A549 treated with dexamethasone at 1 μM for 4 hours (cell line): ENCODE measurements at places on chromosomes 3 and 15. TPM values are rescaled to one million over a fixed set of nuclear protein-coding genes. Genes with fewer than 3 reads are reported as not detected.

MCTP2 gene
- not detected in 5 replicates for total RNA-seq

SH2D7 gene
- total RNA-seq, result not detected in 5 replicates

DAZL gene
- total RNA-seq, result not detected in 5 replicates

PFKFB4 gene
- total RNA-seq, result 7.4 to 13.5 TPM (median 10.4 TPM) in 5 replicates

ABI3BP gene
- 0.97 to 2.7 TPM (median 1.4 TPM) in 5 replicates for total RNA-seq

KCNAB1 gene
- not detected in 5 replicates for total RNA-seq

ACKR2 gene
- 0.04 to 0.11 TPM (median 0.05 TPM) in 5 replicates for total RNA-seq

CKMT1B gene
- total RNA-seq, result 2.4 to 5.3 TPM (median 3.9 TPM) in 5 replicates
